SJSA1 (cell line): ENCODE measurements at places on chromosomes 7 and 10. TPM values are rescaled to one million over a fixed set of nuclear protein-coding genes. Genes with fewer than 3 reads are reported as not detected.

GRCh38 chr7:117076426-117076943, 123.2 kb downstream of the ST7 start:
- no peak for DNase-seq

CPXM2 gene
- not detected in 2 replicates for total RNA-seq

C7orf57 gene
- 0.34 and 3.8 TPM in 2 replicates for total RNA-seq

DNA sequence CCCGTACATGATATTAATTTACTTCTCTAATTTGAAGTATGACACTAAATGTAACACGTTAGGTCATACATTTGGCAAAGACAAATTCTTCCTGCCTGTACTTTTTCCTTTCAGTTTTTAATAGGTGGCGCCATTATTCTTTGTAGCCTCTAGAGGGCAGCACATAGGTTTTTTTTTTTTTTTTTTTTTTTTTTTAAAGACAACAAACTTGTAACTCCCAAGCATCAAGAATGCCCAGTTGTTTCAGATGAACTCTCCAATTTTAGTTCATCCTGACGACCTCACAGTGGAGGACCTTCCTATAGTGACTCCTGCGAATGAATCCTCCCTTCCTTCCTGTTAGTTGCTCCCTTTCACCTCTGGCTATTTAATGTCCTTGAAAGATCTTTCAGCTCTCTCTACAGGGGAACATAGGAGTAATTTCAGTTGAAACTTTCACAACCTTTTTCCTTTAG, 139.3 kb upstream of the HDAC9 start:
- DNase-seq, result no peak

TMEM139 gene
- not detected in 2 replicates for total RNA-seq

DNA sequence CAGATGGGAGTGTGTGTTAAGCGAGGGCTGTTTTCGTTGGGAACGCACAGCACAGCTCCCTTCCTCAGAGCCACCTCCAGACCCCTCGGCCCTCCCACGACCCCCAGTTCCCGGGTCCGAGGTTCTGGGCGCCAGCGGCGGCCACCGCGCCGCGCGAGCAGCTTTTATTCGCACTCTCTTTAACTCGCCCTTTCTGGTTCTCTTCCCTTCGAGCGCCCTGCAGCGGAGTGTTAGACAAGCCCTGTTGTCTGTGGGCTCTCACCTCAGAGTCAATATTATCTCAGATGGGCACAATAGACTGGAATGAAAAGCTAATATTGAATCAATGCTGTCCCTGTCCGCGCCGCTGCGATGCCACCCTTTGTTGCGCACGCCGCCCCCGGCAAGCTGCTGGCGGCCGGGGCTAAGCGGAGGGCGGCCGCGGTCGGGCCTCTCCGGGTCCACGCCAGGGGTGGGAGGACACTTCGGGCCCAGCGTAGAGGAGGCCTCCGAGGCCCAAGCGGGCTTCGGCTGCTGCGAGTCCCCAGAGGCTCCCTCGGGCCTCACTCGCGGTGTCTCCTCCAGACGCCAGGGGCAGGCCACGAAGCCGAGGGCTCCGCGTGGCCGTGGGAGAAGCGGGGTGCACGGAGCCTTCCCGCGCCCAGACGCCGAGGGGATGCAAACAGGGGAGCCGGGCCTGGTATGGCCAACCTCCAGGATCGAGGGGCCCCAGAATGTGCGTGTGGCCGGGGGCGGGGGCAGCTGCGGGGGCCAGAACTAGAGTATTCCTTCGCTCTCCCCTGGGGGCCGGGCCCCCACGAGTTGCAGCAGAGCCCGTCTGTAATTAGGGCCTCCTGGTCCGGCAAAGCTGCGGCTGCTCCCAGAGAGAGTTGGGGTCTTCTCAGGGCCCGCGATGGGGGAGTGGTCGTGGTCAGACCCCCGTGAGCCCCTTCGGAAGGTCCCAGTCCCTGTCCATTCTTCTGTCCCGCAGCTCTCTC, 7.9 kb upstream of the EMX2 start:
- no peak for DNase-seq

- no peak for DNase-seq
These were observed 669 bp upstream of the AP5Z1 start for GRCh38 chr7:4774658-4775249.

GRCh38 chr10:66637273-66638036, 288.4 kb upstream of the LRRTM3 start:
- DNase-seq, result no peak

- DNase-seq, result no peak
These were observed 187.0 kb upstream of the SLC26A5 start for GRCh38 chr7:103632972-103633371.

VWC2 gene
- total RNA-seq, result not detected in 2 replicates

SFR1 gene
- total RNA-seq, result 11.0 and 15.1 TPM in 2 replicates

DNA sequence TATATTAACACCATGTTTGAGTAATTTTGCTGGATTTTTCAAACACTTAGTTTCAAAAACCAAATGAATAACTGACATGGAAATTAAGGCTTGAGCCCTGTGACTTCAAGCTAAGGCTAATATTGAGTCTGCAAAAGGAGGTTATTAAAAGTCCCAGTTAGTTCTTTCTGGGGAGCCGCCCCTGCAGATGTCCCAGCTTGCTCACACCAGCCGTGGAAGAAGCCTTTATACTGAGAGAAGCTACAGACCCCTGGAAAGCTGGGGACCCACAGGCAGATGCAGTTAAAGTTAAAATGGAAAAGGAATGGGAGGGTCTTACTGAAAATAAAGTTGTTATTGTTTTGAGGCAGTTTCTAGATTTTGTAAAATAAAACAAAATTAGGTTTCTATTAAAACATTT, 18.5 kb upstream of the ZNF680 start:
- no peak for DNase-seq

HACD1 gene
- total RNA-seq, result 105 and 139 TPM in 2 replicates

DNA sequence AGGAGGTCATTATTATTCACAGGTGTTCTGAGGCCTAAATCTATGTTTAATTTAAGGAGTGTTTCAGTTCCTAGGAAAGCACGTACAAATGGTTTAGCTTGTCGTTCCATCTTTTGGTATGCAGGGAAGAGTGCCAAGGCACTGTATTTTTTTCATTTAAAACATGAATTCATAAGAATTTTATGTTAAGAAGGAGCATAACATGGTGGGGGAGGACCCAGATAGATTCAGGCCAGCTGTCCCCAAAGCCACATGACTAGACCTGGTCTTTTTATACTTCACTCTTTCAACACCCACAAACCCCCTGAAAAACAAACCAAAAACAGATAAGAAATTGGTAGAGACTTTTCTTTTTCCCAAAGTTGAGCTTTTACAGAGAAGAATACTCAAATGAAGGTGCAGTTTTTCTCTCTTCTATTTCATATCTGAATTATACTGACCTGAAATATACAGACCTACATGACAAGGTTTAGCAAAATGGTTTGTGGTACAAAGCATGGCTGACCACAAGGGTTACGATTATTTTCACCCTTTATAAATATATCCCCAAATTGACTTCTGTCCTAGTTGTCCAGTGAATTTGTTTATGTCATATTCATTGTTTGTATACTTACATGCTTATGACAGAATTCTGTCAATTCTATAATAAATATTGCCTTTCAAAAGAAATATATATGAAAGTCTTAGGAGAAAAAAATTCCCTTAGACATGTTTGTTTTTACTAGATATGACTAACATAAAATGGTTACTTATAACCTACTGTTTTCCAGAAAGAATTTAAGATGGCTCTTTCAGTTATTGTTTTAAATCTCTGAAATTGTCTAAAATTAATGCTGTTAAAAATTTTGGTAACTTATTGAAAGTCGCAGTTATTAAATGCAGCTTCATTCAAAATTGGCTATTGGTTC, 71.3 kb downstream of the AP3M1 start:
- no peak for DNase-seq

GRCh38 chr10:93067443-93068365, 6.0 kb upstream of the CYP26A1 start:
- DNase-seq, result no peak

GDI2 gene
- total RNA-seq, result 444 and 452 TPM in 2 replicates

- peak; percentile 29 for DNase-seq
These were observed 2.4 kb downstream of the ADCK2 start for GRCh38 chr7:140674899-140675701.

DNA sequence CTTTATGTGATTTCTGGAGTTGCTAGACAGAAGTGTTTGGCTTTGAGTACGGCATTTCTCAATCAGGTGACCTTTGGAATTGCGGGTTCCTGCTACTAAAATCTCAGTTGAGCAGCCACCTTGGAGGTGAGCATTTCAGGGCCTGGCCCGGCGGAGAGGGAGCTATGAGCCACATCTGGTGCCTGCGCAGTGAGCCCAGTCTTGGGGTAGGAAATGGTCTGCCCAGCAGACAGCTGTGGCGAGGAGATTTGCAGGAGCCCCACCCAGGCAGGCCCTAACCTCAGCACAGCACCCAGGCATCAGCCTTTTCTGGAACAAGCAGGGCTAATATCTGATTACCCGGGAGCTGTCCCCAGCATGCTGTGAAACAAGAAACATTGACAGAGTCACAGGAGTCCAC, 547.9 kb upstream of the FOXK1 start:
- DNase-seq, result no peak

DNA sequence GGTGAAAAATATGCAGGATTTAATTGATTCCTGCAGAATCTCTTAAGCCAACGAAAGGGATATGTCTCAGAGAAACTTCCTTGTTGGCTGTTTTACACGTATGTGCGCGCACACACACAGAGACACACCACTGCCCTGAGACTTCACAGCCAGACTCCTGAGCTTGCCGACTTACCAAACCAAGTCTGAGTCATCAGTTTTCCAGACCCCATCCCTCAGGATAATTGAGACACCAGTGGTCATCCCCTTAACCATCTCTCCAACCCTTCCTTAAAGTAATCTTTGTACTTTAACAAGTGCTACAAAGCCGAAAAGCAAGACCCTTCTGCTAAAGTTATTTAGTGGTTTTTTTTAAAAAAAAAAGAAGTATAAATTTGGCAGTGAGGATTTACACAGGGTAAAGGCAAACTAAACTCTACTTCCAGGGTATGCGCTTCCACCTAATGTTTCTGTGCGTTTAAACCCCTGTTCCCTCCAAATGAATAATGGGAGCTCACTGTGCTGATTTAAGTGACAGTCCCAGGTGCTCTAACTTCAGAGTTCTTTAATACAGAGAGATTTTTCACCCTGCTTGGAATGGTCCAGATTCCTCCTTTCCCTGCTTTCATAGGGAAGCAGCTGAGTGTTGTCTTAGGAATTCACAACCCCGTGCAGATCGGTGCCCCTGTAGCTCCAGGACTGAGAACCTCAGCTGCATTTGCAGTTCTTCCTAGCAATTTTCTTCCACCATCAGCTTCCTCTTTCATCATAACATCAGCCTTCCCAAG, 198.5 kb downstream of the INHBA start:
- DNase-seq, result no peak

DNA sequence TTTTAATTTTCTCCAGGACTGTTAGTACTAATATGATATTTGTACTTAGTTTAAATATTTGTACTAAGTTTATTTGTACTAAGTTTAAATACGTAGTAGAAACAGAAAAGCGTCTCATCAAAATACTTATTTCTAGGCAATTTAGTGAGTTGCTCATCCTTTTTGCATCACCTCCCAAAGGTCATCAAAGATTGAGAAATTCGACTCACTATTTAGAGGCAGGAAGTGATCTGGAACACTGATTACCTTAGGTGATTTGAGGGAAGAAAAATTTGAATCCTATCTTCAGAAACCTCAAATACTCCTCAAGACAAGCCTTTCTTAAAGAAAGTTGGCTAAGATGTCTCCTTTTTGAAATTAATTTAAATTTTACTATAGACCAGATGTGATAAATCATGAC, 14.5 kb downstream of the WNT16 start:
- DNase-seq, result no peak

DNA sequence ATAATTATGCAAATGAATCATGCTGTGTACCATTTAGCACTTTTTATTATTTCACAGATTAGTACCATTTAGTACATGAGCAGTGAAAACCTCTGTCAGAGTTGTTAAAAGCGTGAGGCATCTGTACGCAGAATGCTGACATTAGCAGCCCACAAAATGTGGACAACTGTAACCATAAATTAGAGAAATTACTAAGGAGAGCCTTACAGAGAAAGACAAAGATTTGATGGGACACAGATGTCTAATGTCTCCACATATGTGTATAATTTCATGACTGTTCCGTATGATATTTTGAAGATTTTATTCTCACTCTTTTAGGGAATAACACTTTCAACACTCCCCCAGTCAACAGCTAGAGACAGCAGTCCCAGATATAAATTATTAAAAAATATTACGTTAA, 414.0 kb upstream of the ANKRD30A start:
- no peak for DNase-seq

GRCh38 chr7:96667026-96667425, 42.6 kb downstream of the SEM1 start:
- no peak for DNase-seq

- DNase-seq, result no peak
These were observed 87.9 kb downstream of the ACTR3B start for GRCh38 chr7:152847386-152847908.

MDH2 gene
- 69.9 and 72.2 TPM in 2 replicates for total RNA-seq

- no peak for DNase-seq
These were observed 96.6 kb downstream of the ANKRD30A start for GRCh38 chr10:37222046-37222445.

CUTC gene
- total RNA-seq, result 29.5 and 35.0 TPM in 2 replicates

DNA sequence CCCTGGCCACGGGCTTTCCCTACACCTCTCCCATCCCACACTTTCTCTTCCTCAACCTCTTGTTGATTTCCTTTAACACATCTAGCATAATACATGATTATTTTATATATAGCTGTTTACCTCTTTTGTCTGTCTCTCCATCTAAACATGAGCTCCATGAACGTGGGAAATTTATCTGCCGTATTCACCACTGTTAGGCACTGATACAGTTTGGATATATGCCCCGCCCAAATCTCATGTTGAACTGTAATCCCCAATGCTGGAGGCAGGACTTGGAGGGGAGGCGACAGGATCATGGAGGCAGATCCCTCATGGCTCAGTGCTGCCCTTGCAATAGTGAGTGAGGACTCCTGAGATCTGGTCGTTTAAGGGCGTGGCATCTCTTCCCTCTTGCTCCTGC, 5.7 kb downstream of the CYTH3 start:
- DNase-seq, result no peak

PPP1R9A gene
- total RNA-seq, result not detected in 2 replicates

DNA sequence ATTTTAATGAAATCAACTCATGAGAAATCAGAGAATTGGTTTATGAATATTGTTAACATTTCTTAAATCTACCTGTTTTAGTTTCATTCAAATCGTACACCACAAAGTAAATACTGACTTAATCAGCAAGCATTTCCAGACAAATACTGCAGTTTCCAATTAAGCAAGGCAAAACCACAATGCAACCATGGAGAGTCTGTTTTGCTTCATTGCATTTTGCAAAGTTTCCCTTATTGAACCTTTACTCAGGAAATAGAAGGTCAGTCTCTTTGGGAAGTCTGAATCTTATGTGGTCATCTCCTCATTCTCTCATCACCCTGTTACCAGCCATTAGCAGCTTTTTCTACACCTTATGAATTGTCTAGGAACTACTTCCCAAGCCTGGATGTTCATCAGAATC, 400.5 kb downstream of the IPMK start:
- no peak for DNase-seq

SHH gene
- total RNA-seq, result not detected in 2 replicates

DNA sequence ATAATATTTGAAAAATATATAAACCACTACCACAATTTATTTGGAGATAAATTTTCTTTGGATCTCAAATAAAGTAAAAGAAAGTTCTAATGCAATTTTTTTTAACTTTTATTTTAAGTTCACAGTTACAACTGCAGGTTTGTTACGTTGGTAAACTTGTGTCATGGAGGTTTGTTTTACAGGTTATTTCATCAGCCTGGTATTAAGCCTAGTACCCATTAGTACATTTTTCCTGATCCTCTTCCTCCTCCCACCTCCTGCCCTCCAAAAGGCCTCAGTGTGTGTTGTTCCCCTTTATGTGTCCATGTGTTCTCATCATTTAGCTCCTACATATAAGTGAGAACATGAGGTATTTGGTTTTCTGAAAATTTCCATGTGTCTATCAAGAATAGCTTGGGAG, 54.5 kb downstream of the CAV1 start:
- DNase-seq, result no peak
